Stimulated activated CD4-positive, alpha-beta T cell treated with anti-CD3 and anti-CD28 coated beads, Interleukin-15, amount 100 ng/mL, for 1 hour (primary cell): ENCODE measurements at places on chromosomes 12 and 14.

- no peak for DNase-seq
These were observed 379.6 kb downstream of the CCDC91 start for GRCh38 chr12:28569698-28570411.

DNA sequence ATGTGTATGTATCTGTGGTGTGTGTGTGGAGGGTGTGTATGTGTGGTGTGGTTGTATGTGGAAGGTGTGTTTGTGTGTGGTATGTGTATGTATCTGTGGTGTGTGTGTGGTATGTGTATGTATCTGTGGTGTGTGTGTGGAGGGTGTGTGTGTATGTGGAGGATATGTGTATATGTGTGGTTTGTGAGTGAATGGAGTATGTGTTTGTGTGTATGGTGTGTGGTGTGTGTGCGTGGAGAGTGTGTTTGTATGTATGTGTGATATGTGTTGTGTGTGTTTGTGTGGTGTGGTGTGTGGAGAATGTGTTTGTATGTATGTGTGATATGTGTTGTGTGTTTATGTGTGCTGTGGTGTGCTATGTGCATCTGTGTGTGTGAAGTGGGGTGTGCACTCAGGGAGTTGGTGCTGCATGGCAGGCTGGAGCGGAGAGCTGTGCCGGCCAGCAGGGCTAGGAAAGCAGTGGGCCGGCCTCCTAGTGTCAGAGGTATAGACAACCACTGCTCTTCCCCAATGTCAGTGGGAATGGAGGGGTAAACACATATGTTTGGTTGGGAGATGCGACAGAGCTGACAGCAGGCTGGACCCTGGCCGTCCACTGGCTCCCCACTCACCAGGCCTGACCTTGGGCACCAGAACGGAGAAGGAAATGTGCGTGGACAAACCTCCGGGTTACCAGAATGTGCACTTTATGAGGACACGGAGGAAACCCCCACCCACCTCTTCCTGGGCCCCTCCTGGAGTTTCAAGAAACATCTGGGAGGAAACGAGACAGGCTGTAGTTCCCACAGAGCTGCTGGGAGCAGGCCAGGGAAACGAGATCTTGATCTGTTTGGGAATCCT, 60.7 kb downstream of the CLMN start:
- no peak for DNase-seq

DNA sequence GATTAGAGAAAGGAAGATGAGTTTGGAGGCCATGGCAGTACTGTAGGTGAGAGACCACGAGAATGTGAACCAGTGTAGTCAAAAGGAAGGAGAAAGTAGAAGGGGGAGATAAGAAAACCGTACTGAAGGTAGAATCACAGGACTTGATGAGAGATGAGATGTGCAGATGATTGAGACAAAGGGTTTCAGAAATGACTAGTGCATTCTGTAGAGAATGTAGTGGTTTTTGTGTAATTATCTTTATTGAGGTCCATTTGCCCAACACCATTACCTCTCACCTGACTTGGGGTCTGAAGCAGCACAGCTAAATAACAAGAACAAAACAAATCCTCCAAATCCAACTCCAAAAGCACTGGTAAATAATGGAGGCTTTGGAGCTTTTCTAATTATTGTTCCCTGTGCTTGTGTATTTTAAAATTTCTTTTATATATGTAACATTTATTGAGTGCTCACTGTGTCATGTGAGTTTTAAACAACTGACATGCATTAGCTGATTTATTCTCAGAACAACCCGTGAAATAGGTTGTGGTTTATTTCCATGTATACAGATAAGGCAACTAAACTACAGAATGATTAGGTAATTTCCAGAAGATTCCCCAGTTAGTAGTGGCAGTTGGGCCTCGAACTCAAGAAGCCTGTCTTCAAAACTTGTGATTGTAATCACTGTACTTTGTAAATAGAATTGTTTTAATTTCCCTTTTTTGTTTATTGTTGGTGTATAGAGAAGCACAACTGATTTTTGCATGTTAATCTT, 390.0 kb downstream of the AEBP2 start:
- DNase-seq, result no peak

GRCh38 chr12:77575376-77575919, 255.2 kb upstream of the NAV3 start:
- DNase-seq, result no peak

- DNase-seq, result no peak
These were observed 44.5 kb upstream of the SELPLG start for GRCh38 chr12:108678104-108678730.

DNA sequence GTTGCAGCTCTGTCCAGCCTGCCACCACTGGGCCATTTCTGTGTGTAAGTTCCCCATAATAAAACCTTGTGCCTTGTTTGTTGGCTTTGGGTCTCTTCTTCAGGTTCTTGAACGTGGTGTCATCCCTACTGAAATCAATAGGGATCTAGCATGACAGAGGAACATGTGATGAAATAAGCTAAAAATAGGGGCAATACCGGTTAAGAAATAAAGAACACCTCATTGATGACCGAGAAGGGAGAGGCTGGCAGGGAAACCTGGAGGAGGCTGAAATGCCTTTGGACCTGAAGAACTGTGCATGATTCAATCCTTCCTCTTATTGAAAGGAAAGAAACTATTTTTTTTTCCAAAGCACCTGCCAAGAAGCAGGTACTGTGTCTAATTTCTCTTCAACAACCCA, 172.3 kb downstream of the PPM1H start:
- no peak for DNase-seq

DNA sequence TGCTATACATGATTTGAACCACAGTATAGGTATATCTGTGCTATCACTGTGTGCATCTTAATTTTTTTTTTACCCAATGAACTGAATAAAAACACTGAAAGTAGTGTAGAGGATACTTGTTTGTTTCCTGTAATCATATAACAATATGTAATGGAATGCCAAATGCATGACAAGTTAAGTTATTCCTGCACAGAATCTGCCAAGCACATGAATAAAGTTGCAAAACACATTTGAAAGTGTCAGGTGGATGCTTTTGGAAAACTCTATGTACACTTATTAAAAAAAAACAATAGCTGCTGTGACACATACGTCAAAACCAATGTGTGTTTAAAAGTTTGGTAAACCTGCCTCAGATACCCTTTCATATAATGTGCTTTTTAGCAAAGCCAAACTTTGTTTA, 1638.1 kb upstream of the SEL1L start:
- no peak for DNase-seq

GRCh38 chr12:9719790-9720189, 13.1 kb downstream of the CLECL1 start:
- no peak for DNase-seq

DNA sequence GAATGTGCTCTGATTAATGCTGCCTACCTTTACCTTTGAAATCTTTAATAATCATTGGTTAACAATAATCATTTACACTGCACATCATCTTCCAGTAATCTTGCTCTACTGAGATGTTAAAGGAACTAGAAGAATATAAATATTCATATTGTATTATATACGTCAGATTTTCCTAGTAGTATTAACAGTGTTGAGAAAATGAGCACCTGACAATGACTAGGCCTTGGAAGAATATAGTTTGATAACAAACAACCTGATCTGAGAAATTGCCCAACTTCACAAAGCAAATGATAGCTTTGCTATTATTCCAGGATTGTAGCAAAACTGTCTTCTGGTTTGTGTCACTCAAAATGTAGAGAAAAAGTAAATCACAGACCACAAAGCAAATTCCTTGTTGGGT, 467.1 kb downstream of the NOVA1 start:
- DNase-seq, result no peak

- DNase-seq, result no peak
These were observed 57.8 kb downstream of the ATG14 start for GRCh38 chr14:55353686-55354467.

DNA sequence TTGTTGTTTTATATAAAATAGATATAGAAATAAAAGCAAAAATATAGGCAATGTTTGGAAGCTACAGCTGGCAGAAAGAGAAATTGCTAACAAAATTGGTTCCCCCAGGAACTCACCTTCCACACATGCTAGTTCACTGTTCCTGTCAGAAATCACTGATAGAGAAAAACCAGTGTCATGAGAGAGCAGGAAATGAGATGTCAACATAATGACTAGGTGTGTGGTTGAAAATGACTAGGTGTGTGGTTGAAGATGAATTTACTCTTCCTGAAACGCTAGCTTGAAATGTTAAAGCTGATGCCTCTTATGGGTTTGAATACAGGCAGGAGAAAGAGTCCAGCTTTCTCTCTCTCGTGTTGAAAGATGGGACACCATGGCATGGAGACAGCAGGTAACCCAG, 216.3 kb downstream of the C12orf42 start:
- no peak for DNase-seq

DNA sequence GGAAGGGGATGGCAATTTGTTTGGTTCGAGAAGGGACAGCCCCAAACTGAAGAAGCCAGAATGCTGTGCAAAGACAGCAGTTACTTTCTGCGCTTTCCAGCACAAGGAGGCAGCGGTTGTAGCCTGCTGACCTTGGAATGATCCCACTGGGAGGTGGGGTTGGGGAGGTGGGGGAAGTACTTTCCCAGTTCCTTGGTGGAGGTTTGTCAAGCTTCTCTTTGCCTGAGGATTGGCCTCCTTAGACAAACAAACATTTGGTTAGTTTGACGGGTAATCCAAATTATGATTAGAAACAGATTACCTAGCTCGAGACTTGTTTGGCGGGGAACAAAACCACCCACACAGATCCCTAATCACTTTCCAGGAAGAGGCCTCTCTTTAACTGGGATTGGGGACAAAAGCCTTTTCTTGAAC, 79.1 kb upstream of the EGLN3 start:
- no peak for DNase-seq

DNA sequence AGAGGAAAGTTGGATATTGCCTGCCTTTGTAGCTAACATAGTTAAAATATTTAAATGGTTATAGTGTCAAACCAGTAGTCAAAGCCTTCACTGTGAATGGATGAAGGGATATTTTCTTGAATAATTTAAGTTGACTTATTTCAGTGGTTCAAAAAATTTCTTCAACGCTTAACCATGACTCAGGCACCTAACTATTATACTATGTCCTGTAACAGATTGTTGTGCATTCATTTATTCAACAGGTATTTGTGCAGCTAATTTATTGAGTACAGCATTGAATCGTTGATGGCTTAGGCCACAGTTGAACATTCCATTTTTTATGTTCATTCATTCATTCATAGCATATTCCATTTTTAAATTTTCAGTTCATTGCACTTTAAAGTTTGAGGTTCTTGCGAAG, 9.2 kb downstream of the HIF1A start:
- DNase-seq, result no peak

DNA sequence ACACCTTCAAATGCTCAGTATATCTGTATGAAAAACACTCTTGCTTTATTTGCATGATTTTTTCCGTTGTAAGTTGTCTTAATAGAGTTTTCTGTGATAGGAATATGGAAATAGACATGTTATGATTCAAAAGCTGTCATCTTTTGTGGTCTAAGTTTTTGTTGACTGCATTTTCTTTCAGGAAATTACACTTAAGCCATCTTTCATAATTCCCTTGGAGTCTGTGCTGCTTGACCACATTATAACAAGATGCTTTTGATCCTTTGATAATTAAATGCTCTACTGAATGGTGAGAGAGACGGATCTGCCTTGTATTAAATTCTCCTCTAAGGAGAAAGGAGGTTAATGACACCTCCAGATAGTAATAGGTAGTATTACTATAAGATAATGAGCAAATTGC, 272.8 kb upstream of the DAAM1 start:
- no peak for DNase-seq

DNA sequence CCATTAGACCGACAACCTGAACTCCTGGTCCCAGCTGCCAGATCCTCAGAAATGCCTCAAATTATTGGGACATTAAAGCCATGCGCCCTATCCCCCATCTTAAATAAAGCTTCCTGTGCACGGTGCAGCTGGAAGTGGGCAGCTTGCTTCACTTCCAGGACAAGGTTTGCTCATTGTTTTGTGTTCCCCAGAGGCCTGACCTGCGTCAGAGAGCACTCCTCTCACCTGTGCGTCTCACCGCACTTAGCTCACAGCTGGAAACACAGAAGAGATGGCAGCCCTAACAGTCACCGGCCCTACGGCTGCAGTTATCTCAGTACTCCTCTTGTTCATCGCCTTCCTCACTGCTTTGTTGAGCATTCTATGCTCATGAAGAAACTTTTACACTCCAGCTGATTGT, 135.5 kb downstream of the ANO2 start:
- DNase-seq, result no peak

DNA sequence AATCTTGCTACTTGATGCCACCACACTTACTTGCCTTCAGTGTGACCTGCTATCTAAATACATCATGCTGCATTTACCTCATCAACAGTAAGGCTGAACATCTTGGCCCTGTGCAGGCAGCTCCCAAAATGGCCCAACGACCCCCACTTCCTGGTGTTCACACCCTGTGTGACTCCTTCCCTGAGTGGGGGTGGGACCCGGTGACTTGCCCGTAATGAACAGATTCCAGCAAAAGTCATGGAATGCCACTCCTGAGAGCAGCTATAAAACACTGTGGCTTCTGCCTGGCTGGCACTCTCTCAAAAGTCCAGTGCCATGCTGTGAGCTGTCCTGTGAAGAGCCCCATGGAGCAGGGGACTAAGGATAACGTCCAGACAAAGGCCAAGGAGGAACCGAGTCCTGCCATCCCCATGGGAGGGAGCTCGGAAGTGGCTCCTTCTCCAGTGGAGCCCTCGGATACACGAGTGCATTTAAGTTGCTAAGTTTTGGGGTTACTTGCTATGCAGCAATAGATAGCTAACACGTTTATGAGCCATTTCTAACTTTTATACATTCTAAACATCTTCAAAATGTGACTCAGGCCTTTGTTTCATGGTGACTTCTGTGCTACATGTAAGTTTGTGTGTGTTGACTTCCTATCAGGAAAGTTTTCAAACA, 33.0 kb downstream of the P2RX2 start:
- no peak for DNase-seq

- DNase-seq, result no peak
These were observed 253.0 kb downstream of the DAD1 start for GRCh38 chr14:22336031-22336430.

- no peak for DNase-seq
These were observed 74.7 kb downstream of the DIO3 start for GRCh38 chr14:101635749-101636560.

GRCh38 chr14:96129128-96129736, 75.4 kb upstream of the BDKRB2 start:
- no peak for DNase-seq
